ENCODE measurements at places on chromosomes 6 and 20. TPM values are rescaled to one million over a fixed set of nuclear protein-coding genes. Genes with fewer than 3 reads are reported as not detected.

The PPP1R3G gene
- total RNA-seq, result 0.10 TPM

The EGFL8 gene
- total RNA-seq, result 9.9 TPM

The TINAG gene
- not detected for total RNA-seq

The TOX2 gene
- 9.2 TPM for total RNA-seq

The FNDC1 gene
- total RNA-seq, result not detected

The SLC32A1 gene
- total RNA-seq, result not detected

The MUCL3 gene
- total RNA-seq, result not detected

The OR2H2 gene
- total RNA-seq, result not detected

Measured in CD4-positive, CD25-positive, alpha-beta regulatory T cell (primary cell).